Inflammatory macrophage treated with lipopolysaccharide for 1 hour (primary cell): ENCODE measurements at places on chromosomes 2 and 18.

GRCh38 chr2:82857967-82858366, 1601.1 kb downstream of the SUCLG1 start:
- DNase-seq = no peak

DNA sequence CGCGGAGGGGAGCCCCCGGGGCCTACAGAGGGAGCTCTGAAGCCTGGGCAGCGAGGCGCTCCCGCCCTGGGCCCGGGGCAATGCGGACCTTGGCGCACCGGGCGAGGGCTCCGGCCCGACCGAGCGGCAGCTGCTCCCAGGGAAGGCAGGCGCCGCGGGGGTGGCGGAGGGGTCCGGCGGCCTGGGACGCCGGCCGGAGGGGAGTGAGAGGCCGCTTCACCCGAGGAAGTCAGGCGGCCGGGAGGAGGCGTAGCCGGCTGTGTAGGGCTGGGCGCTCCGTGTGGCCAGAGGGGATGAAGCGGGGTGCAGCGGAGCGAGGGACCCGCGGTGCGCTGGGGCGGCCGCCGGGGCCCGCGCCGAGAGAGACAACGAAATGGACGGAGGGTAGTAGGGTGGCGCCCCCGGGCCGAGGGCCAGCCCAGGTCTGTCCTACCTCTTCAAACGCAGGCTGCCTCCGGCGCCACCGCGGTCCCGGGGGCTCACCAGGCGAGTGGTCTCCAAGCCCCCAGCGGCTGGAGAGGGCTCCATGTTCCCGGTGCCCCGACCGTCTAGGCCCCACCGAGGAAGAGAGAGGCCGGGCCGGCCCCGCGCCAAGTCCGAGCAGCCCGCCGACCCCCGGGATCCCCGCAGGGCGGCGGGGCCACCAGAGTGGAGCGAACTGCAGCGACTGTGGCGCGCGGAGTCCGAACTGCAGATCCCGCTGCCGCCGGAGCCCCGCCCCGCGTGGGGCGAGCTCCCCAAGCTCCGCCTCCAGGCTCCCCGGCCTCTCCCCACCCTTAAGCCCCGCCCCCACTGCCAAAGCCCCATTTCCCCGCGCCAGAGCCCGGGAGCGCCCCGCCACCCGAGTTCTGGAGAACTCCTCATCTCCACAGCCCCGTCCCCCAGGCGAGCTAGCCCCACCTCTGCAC, at the start of gene SLC30A3:
Gene SLC30A3, minus strand, starts transcription at position 669 of the 908 bp plus-strand sequence. Its CDS starts 141 bp downstream, at position 528.
- peak; percentile 65 for DNase-seq

GRCh38 chr2:146068051-146068450, 1548.1 kb upstream of the ZEB2 start:
- DNase-seq = no peak

- DNase-seq = peak; percentile 48
Observed at GRCh38 chr2:136098441-136098840, 19.5 kb downstream of the CXCR4 start.

DNA sequence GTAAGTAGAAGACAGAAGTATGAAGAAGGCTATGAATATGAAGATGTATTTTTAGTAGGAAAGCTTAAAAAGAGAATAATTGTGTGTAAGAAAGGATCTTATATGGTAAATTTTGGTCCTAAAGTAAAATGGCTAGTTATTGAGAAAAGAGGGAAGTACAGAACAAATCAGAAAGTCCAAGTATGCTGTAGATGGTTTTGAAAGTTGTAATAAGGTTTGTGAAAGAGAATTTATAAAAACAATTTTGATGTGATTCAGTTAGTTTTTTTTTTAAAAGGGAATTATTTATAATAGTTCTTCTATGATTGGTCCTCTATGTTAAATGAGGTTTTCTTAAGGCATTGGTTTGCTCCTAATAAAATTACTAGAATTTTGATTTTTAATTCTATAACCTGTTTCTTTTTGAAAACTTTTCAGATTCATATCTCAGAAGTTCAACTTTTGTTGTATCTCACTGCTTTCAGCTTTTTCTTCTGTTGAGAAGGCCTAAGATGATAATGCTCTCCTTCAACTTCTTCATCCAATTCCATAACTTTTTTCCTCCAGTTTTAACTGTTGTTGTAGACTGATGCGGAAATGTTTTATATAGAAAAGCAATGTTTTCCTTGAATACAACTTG, 322.7 kb downstream of the NOL4 start:
- DNase-seq = no peak

DNA sequence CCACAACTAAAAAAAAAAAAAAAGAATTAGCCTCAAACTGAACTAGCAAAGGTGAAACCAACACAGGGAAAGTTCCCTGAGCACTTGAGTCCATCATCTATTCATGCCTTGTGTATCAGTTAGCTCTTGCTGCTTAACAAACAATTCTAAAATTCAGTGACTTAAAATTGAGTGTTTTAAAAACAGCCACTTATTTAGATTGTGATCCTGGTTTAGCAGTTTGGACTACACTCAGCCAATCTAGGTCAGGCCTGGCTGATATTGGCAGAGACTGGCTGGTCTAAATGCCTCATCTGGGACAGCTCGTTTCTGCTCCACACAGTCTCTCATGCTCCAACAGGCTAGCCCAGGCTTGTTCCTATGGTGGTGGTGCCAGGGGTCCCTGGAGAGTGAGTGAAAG, 247.9 kb downstream of the ATAD2B start:
- no peak for DNase-seq

DNA sequence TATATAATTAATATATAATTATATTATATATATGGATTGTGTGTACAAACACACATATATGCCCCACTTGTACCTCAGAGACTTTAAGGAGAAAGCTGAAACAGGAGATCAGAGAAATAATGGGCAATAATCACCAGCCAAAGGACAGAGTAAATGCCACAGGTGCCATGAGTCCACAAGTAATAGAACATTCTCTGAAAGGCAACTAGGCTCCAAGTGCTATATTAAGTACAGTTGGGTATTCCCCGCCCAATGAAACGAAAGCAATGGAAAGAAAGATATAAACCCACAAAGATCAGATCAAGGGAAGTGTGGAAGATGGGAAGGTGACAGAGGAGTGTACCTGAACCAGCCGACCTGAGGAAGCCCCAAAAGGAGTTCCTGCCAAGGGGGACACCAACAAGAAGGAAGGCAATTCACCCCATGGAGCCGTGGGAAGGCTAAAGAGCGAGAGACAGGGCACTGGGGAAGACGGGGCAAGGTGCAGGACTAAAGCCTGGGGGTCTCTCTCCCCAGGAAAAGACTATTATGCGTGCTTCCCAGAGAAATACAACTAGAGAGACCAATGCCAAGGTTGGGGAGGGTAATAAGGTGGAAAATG, 19.0 kb downstream of the DYM start:
- no peak for DNase-seq

- DNase-seq = peak; percentile 90
Observed at GRCh38 chr18:35835833-35836232, 136.6 kb upstream of the RMP24 start.

DNA sequence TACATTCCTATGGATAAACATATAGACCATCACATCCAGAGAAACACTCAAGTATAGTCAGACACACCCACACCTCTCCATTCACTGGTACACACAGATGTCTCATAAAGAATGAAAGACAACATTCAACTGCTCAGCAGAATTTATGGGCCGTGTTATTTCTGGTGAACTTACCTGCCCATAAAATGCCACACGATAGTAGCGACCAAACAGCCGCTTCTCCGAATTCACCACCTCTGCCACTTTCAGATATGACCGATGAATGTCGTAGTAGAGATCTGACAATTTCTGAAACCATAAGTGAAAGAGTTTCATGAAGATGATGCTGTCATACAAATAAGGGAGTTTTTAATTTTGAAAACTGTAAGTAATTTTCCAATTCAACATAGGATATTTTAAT, 70.7 kb upstream of the CCDC195 start:
- no peak for DNase-seq

- DNase-seq = no peak
Observed at GRCh38 chr18:48839819-48840490, 110.8 kb downstream of the SMAD7 start.

- DNase-seq = no peak
Observed at GRCh38 chr2:47645246-47645645, 137.7 kb upstream of the MSH6 start.

- no peak for DNase-seq
Observed at GRCh38 chr2:239184968-239185903, 215.6 kb downstream of the HDAC4 start.

DNA sequence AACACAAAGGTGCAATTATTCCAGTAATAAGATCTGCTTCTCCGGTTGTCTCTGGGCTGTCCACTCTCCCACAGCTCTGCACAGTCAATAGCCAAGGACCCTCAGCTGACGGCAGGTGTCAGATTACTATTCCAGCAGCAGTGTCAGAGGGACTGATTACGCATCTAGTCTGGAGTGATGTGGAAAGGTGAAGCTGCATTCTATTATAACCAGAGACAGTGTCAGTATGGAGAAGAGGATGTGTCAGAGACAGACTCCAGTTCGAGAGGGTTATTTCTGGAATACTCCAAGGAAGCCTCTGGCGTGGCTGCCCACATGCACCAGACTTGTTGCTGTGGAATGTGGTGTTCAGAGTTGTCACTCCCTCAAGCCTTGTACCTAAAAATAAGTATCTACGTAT, 163.6 kb upstream of the TMEM200C start:
- no peak for DNase-seq

- no peak for DNase-seq
Observed at GRCh38 chr2:123656590-123656989, 368.5 kb upstream of the CNTNAP5 start.

GRCh38 chr2:33655626-33656320, 56.7 kb upstream of the FAM98A start:
- DNase-seq = no peak

DNA sequence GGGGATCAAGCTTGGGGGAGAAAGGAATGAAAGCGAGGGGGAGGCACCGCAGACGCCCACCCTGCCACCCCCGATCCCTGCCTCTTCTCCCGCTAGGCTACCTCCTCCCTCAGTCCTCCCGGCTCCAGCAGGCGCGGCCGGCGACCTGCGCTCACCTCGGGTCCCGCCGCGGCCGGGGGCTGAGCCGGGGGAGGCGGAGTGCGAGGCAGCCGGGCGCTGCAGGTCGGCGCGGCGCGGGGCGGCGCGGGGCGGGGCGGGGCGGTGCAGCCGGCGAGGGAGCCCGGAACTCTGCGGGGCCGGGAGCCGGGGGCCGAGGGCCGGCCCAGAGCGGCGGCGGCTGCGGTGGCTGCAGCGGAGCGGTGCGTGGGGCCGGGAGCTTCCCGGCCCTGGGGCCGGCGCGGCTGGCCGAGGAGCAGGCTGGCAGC, 477 bp downstream of the ACVR1 start:
- no peak for DNase-seq

GRCh38 chr18:35159782-35160181, 81.1 kb upstream of the ZNF397 start:
- no peak for DNase-seq

GRCh38 chr2:13652531-13653313, 936.0 kb downstream of the TRIB2 start:
- no peak for DNase-seq

DNA sequence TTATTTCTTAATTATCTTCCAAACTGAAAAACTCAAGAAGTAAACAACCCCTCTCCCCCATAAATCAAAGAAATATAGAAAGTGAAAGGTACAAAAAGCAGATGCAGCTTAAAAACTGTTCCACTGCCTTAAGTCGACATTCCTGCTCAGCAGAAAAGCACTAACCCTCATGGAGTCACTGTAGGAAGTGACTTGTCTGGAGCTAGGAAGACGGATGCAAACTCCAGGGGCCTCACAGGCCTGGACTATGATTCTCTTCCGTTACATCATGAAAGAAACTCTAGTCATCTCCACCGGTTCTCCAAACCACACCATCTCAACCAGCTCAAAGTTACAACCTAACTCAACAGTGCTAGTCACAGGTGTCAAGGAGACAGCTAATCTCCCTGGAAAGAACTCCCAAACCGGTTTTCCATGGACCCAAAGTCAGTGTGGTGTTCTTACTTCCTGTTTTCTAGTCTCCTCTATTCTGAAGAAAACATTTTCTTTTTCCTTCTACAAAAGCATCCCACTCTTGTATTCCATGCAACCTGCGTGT, 128.4 kb downstream of the PIEZO2 start:
- DNase-seq = no peak

- DNase-seq = no peak
Observed at GRCh38 chr2:208156439-208156838, 7.0 kb downstream of the CRYGA start.

GRCh38 chr2:20450201-20450999, 3.5 kb downstream of the RHOB start:
- no peak for DNase-seq

DNA sequence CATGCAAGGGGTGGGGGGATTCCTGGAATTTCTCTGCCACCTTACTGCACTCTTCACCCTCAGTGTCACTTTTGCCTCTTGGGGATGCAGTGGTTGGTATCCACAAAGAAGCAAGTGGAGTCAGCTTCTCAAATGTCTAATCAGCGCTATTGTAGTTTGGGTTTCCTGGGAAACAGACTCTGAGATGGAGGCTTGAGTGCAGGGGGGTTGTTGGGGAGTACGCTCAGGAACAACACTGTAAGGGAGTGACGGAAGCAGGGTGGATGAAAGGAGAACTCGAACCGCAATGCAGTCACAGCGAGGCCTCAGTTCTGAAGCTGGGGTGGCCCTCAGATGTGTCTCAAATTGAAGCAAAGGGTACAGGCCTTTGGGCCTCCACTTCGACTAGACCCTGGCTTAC, 73.6 kb upstream of the EPC2 start:
- DNase-seq = no peak

DNA sequence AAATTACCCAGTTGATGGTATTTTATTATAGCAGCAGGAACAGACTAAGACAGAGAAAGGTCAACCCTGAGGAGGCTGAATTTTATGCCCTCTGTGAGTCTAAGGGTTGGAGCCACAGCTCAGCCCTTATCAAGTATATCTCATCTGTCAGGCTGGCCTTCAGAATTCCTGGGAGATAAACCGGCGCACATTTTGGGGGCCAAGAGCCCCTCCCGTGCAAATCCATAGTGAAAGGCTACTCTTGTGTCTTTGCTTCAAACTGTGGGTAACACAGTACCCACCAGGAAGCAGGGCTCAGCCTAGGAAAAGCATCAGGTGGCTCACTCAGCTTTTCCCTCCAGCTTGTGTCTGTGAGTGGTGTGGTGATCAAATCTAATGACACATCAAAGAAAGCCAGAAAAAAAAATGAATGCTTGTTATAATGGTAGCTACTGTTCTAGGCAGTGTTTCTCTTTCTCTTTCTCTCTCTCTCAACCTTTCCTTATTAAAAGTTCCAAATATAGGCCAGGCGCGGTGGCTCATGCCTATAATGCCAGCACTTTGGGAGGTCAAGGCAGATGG, 25.0 kb upstream of the ASXL2 start:
- no peak for DNase-seq

GRCh38 chr2:44100351-44100750, 68.3 kb upstream of the PPM1B start:
- peak; percentile 94 for DNase-seq

GRCh38 chr18:10142496-10143160, 228.8 kb downstream of the VAPA start:
- no peak for DNase-seq

DNA sequence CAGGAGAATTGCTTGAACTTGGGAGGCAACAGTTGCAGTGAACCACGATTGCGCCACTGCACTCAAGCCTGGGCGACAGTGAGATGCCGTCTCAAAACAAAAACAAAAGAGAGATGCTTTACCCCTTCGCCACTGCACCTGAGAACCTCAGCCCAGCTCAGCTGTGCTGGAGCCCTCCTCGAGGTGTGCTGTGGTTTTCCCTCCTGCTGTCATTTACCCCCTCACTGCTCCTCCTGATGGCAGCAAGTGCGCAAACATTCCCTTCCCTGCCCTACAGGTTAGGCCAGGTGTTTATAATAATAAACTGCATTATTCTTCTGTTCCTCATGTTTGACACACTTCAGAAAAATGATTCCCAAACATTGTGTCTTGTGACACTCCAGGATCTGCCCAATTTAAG, 8.4 kb downstream of the FBXO36 start:
- no peak for DNase-seq

GRCh38 chr2:74454654-74455511, at the start of gene INO80B:
TSS of gene INO80B (plus strand) at chr2:74455087. CDS start at chr2:74455117, 30 bp downstream.
- DNase-seq = peak; percentile 99

- DNase-seq = no peak
Observed at GRCh38 chr18:32175265-32175664, 14.6 kb upstream of the MEP1B start.
